ENCODE measurements at places on chromosomes 16 and 17. TPM values are rescaled to one million over a fixed set of nuclear protein-coding genes. Genes with fewer than 3 reads are reported as not detected.
A peak's percentile ranks its signal among the peaks of the same experiment; 100 is the strongest.

GRCh38 chr16:74574146-74574545 lies 32.8 kb downstream of the GLG1 start:
- no peak for DNase-seq

GRCh38 chr17:34841467-34841866 lies 119.8 kb downstream of the CCT6B start:
- no peak for DNase-seq

- no peak for DNase-seq
Observed at GRCh38 chr17:50608700-50609379, 25.8 kb upstream of the ABCC3 start.

Gene PYY
- not detected for polyA plus RNA-seq

Gene RHBDL3
- polyA plus RNA-seq: 6.6 TPM

GRCh38 chr17:76077584-76078110 lies 1.3 kb upstream of the ZACN start:
- peak; percentile 54 for DNase-seq

- no peak for DNase-seq
Observed at GRCh38 chr16:54215471-54215870, 71.1 kb downstream of the IRX3 start.

GRCh38 chr17:81498953-81499600 lies 13.5 kb downstream of the ACTG1 start:
- DNase-seq: no peak

- DNase-seq: no peak
Observed at GRCh38 chr17:38544839-38545209, 60.9 kb downstream of the SRCIN1 start.

- DNase-seq: peak; percentile 14
Observed at GRCh38 chr16:56793492-56793891, 63.6 kb downstream of the NUP93 start.

Gene HOXB4
- 0.24 TPM for polyA plus RNA-seq

DNA sequence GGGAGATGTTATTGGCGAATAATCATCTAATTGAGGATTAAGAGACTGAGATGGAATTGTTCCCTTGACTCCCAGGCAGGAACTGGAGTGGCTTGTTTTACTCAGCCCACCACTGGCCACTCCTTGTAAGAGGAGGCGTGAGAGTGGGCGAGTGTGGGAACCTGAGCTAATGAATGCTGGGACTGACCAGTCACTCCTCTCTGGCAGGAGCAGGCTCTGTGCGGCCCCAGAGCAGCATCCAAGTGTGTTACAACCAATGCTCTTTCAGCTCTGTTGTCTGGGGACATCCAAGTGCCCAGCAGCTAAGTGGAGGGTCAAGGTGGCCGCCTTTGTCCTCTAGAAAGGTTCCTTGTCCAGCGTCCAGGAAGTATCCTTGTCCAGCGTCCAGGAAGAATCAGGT lies 739.9 kb downstream of the CDH8 start:
- DNase-seq: no peak

GRCh38 chr17:65418622-65419021 lies 142.8 kb downstream of the AXIN2 start:
- no peak for DNase-seq

- DNase-seq: no peak
Observed at GRCh38 chr17:9878786-9879525, 26.1 kb downstream of the RCVRN start.

DNA sequence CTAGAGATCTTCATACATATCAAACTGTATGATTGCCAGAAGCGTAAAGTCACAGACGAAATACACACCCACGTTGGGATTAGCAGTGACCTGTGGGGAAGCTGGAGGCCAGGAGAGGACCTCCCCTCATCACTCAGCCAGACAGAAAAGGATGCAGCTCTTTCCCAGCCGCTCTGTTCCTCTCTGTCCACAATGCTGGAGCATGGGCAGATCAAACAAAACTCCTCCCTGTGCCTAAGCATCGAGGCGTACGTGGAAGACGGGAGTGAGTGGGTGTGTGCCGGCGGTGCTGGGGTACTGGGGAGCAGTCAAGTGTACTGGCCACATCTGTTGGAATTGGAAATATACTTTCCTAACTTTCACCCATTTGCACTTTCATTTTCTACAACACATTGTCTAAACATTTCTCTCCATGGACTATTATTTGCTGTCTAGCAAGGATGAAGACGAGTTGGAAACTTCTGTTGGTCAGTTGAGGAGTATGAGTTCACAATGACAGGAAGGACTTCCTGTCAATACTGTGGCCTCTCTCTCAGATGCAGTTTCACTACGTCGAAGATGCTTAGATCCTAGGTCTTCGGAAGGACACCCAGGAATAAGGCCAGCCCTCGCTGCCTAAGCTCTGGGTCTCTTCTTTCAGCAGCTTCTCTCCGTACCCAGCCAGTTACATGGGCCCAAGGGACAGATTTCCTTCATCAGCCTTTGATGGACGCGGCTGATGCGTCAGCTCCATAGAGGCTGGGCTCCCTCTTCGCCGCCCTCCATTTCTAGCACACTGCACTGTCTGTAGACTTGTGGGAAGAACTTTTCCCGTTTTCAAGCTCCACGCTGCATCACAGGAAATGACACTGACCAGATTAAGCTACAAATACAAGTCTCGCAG lies 30.6 kb upstream of the ENDOV start:
- no peak for DNase-seq

- peak; percentile 72 for DNase-seq
Observed at GRCh38 chr17:57649731-57650484, 95.2 kb downstream of the CCDC182 start.

GRCh38 chr17:50627782-50628601 lies 6.7 kb upstream of the ABCC3 start:
- DNase-seq: peak; percentile 77

Gene ZNF423
- 0.04 TPM for polyA plus RNA-seq

GRCh38 chr17:58528443-58528842 lies 14.0 kb upstream of the MTMR4 start:
- no peak for DNase-seq

DNA sequence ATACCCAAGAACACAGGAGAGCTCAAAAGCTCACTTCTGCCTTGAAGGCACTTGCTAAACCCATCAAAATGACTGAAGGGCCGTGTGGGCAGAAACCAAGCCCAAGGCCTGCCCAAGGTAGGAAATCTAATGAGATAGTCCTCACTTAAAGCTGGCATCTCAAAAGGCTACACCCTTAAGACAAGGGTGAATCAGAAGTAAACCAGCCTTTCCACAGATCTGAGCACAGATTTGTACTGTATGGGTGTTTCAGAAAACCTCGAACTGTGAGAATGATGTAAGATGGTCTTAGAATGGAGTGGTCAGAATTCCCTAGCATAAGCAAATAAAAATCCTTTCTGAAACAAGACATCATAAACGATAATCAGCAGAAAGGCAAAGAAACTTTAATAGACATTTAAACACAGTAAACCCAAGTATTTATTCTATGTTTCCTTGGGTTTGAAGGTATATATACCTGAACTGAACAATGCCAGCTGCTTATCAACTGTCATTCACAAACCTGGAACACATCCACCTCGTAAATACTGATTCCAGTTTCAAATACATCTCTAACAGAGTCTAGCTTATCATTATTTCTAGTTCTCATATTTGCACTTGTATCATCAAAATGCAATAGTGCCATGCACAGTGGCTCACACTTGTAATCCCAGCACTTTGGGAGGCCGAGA lies 37.8 kb downstream of the GLG1 start:
- no peak for DNase-seq

Gene BRICD5
- 11.6 TPM for polyA plus RNA-seq

Gene HSD17B2
- polyA plus RNA-seq: not detected

- DNase-seq: no peak
Observed at GRCh38 chr16:81585785-81586184, 141.2 kb downstream of the CMIP start.

GRCh38 chr17:32125848-32126153 lies 16.5 kb upstream of the RHOT1 start:
- DNase-seq: no peak

DNA sequence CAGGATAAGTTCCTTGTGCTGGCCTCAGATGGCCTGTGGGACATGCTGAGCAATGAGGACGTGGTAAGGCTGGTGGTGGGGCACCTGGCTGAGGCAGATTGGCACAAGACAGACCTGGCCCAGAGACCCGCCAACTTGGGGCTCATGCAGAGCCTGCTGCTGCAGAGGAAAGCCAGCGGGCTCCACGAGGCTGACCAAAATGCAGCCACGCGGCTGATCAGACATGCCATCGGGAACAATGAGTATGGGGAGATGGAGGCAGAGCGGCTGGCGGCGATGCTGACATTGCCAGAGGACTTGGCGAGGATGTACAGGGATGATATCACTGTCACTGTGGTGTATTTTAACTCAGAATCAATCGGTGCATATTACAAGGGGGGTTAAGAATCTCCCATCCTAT lies 5.2 kb downstream of the PDP2 start:
- DNase-seq: no peak

Gene GNG13
- not detected for polyA plus RNA-seq

Gene OTOP2
- polyA plus RNA-seq: not detected

DNA sequence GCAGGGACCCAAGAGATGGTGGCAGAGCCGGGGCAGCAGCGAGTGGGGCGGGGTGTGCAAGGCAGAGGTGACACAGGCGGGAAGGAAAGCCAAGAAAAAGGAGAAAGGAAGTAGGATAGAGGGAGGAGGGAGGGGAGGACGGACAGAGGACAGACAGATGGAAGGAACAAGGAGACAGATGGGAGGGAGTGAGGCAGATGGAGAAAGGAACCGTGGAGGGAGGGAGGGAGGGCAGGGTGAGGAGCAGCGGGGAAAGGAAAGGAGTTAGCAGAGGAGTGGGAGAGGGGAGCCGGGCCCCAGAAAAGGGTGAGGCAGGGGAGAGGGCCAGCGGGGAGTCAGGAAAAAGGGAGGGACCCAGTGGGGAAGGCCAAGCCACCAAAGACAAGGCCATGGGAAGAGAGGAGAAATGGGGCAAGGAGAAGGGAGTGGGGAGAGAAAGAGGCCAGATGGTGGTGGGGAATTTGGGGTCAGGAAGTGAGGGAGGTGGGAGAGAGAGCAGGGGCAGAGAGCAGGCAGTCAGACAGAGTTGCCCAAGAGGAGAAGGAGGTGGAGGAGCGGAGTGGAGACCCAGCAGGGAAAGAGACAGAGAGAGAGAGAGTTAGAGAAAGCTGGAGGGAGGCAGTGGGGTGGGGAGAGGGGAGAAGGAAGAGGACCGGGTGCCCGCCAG lies 13.2 kb upstream of the ASGR1 start:
- DNase-seq: no peak

DNA sequence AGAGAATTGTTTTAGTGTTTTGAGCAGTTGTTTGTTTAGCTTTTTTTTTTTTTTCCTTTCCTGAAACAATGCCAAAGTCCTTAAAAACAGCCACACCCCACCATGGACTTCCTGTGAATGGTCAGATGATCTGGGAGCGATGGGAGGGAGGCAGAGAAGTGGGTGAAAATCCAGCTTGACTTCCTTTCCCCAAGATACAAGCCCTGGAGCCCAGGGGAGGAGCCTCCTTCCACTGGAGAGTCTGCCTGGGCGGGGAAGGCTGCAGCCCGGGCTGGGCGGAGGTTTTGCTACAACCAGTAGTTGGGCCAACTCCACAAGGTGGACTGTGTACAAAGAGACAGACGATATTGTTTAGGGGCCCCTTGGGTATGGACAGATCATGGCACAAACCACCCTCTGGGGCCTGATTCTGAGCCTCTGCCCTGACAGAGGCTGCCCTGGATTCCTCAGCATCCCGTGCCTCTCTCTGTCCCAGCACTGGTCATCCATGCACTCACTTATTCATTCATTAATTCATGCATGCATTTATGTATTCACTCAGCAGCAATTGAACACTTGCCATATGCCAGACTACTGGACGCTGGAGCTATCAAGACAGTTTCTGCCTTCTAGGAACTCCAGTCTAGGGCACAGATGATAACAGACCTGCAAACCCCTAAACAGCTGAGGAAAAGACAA lies 29.8 kb downstream of the WSB1 start:
- peak; percentile 69 for DNase-seq

GRCh38 chr17:73293480-73293911 lies 18.3 kb downstream of the CDC42EP4 start:
- DNase-seq: peak; percentile 36

- no peak for DNase-seq
Observed at GRCh38 chr17:67092291-67092690, 47.9 kb downstream of the CACNG1 start.

GRCh38 chr16:48501516-48502377 lies 108.2 kb downstream of the N4BP1 start:
- DNase-seq: peak; percentile 53

GRCh38 chr16:65660390-65660789 lies 538.5 kb upstream of the CDH11 start:
- DNase-seq: no peak

Gene IKZF3
- polyA plus RNA-seq: not detected

- DNase-seq: peak; percentile 36
Observed at GRCh38 chr16:55842369-55843104, 9.6 kb upstream of the CES1 start.

GRCh38 chr17:31225831-31226230 lies 71.2 kb downstream of the OMG start:
- DNase-seq: no peak

DNA sequence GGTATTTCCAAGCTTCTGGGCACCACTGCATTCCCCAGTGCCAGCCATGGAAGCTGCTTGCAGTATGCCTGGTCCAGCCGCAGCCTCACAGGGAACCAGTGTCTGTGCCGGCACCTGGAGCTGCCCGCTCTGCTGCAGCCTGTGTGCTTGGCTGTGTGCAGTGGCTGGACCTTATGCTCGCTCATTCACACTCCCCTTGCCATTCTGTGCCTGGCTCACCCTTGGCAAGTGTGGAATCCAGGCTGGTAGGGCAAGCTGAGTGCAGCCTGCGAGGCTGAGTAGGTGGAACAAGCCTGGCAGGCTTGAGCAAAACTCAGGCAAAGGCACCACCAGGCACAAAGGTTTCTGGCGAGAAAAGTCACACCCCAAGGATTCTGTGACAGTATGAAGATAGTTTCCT lies 144.0 kb downstream of the MYO1D start:
- DNase-seq: no peak

Gene DHRS7C
- not detected for polyA plus RNA-seq

Gene DNAH17
- 0.49 TPM for polyA plus RNA-seq

Gene ZFHX3
- polyA plus RNA-seq: 3.9 TPM

Gene ZG16B
- 0.54 TPM for polyA plus RNA-seq

- no peak for DNase-seq
Observed at GRCh38 chr16:55478827-55479429, at the start of gene MMP2. Gene MMP2, plus strand, starts transcription at chr16:55479198. Its CDS starts 282 bp downstream, at chr16:55479480.

DNA sequence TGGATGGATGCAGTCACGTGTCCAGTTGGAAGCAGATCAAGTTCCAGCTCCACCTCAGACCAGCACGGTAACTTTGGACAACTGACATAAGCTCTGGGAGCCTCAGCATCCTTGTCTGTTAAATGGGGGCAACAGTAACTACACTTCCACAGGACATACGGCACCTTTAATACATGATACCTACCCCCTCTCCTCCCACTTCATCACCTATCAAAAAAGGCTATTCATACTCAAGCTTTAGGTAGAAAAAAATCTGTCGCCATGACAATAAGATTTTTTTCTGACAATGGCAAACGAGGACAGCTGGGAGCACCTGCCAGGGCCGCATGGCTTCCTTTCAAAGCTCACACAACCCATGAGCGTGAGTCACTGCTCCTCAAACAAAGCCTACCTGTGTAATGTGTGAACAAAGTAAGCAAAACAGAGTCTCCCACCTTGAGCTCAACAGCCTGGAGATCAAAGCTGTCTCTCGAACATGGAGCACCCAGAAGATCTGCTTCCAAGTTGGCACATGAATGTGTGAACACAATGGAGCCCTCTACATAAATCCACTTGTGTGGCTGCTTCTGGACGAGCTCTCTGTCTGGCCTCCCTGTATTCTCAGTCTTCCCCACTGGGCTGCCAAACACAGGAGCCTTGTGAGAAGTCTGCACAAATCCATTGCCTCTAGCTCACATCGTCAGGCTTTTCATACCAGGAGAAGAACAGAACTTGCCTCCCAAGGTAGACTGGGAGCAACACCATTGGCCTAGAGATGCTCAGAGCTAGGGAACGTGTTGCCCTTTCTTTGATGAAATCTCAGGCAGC lies 459.7 kb downstream of the SOX9 start:
- peak; percentile 50 for DNase-seq

GRCh38 chr17:56158915-56159825 lies 5.9 kb downstream of the ANKFN1 start:
- DNase-seq: no peak

Measured in A549 (cell line).